ENCODE measurements at places on chromosomes 2 and 18.

GRCh38 chr2:238007924-238008323 lies 41.1 kb downstream of the UBE2F start:
- no peak for DNase-seq

DNA sequence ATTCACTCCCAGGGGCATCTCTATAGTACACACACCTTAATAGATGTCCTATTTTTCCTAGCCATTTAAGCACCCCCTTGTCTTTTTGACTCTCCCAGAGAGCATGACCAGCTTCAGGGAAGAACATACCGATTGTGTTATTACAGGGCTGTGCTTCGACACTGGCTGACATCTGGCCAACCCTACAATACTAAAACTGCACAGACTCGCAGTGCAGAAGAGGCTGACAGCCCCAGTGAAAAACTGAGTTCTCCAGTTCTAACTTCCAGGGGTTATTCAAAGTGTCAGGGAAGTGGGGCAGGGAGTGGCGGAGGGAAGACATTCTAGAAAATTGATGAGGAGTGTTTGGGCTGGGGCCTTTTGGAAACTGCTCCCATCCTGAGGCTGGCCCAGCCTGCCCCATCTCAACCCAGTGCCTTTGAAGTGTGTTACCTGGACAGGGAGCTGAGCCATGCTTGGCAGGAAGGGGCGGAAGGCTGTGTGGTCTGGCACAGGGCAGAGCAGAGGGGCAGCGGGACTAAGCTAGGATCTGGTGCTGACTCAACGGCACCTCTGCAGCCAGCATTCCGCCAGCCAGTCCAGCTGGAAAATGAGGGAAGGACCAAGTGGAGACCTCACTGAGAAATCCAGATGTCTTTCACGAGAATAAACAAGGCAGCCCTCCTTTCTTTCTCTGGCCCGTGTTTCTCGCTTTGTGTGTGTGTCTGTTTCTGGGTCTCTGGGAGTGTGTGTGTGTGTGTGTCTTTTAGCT lies 15.4 kb upstream of the IGFBP5 start:
- peak; percentile 43 for DNase-seq

DNA sequence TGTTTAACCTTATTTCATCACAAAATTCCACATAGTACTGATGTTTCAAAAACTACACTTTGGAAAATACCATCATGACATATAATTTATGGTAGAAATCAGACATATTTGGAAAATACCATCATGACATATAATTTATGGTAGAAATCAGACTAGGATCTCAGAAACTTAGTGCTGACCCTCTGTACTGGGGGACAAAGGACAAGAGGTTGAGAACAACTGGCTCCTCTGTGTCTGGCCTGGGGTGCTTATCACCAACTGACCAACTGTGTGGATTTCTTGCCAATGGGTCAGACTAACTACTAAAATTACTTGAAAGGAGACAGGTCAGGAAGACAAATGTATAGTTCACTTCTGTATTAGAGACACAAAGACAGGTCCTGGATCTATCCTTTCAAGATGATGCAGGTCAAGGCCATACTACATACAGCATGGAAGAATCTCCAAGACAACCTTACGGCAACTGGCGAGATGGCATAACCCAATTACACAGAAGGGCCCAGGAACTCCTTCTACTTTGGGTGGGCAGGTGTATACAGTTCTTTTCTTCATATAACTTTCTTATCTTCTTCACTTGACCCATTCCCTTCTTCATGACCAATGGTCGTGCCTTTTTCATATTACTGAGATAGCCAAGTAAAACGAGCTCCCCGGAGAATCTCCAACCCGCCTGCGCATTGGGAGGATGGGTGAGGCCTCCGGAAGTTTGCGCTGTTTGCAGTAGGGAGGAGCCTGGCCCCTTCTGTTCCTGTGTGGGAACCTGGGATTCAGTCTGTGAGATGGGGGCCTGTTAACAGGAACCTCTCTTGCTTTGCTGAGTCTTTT lies 290.5 kb downstream of the AGPS start:
- no peak for DNase-seq

GRCh38 chr2:61193670-61194561 lies 31.9 kb downstream of the C2orf74 start:
- DNase-seq = peak; percentile 8

DNA sequence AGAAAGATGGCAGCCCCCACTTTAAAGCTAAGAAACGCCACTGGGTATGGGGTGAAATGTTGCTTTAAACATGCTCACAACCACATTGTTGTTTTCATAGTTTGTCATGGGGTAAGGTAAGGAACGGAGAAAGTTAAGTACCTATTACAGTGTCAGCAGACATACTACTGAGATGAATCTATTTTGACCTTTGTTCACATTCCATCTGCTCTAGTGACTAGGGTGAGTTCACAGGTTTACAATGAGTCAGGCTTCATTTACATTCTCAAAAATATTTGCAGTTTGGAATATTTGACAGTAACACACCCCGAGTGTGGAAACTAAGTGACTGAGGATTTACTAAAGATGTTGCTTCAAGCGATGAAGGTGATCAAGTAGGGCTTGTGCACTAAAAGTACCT lies 428.7 kb upstream of the ACVR2A start:
- no peak for DNase-seq

- DNase-seq = peak; percentile 10
Observed at GRCh38 chr2:190477661-190478454, 56.7 kb downstream of the NEMP2 start.

GRCh38 chr2:25354116-25354515 lies 12.4 kb upstream of the DNMT3A start:
- DNase-seq = no peak

Measured in RPMI7951 (cell line).